ENCODE measurements at places on chromosomes 4 and X.

- no peak for DNase-seq
Measured at GRCh38 chr4:16117164-16117563, 33.3 kb upstream of the PROM1 start.

DNA sequence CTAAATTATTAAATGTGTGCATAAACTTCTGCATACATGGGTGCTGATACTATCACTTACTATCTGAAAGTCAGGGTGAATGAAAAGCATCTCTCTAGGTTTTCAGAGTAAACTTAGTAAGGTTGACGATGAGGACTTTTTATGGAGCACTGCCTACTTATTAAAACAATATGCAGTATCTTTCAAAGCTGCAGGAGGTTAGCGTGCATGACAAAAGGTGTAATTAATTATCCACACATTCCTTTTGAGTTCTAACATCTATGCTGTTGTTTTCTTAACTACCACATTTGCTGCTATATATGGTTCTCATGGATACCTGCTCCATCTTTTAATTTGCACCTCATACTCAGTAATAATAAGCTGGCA lies 256.2 kb downstream of the FSTL5 start:
- no peak for DNase-seq

- DNase-seq: no peak
Measured at GRCh38 chr4:119833611-119834010, 205.0 kb upstream of the PDE5A start.

DNA sequence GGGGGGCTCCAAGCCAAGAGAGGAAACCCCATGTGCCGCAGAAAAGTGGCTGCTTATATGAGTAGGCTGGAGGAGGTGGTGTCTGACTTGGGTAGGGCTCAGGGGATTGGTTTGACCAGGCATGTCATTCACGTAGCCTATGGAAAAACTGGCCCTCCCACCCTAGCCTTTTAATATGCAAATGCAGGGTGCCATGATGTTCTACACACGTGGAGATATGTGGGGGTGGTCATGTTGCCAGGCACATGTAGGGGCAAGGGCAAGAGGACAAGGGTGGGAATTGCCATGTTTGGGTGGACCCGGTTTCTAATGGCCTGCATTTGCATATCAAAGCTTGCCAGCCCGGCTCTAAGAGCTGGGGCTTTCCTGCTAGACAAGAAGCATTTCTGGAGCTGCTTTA lies 86.9 kb upstream of the SHISA3 start:
- DNase-seq: no peak

- no peak for DNase-seq
Measured at GRCh38 chr4:68773699-68774098, 42.1 kb upstream of the UGT2B10 start.

GRCh38 chr4:86675548-86675947 lies 81.4 kb downstream of the PTPN13 start:
- no peak for DNase-seq

GRCh38 chr4:173543266-173543665 lies 13.2 kb upstream of the HAND2 start:
- DNase-seq: no peak

DNA sequence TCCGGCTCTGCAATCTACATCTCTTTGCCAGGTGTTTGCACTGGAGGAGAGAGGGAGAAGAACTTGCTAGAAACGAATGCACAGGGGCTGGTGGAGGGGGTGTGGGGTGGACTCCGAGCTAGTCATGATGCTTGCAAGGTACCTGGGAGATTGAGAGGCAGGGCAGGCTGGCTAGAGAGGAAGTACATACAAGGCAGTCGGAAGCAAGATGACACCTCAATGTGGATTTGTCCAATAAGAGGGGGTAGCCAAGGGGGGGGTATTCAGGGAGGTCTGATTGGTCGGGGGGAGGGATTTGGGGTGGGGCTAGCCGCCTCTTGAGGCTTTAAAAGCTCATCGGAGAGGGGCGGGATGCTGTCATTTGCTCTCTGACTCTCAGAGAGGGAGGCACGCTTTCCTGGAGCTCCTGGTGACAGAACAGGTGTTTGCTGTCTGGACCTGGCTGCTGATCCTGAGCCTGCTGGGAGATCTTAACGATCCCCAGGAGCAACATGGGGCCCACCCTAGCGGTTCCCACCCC lies at the start of gene GPR50:
Gene GPR50, plus strand, starts transcription at position 354 of the 520 bp plus-strand sequence. Its CDS starts 138 bp downstream, at position 492.
- DNase-seq: no peak

- DNase-seq: no peak
Measured at GRCh38 chr4:91961504-91961903, 342.3 kb upstream of the GRID2 start.

DNA sequence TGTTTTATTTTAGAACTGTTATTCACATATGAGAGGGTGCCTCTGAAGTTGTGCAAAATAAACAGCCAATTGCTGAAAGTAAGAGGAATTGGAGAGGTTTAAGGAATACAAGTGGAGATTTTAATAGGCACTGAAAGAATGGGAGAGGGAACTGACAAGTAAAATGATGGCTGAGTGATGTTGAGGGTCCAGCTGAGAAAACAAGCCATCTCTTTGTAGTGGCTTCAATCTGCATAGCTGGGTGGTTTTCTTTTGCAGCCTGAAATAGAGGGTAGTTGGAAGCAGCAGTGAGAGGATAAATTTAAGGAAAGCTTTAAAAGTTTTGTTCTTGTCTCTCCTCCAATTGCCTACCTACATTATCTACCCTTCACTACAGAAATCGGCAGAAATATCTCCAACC lies 106.7 kb upstream of the DGKK start:
- no peak for DNase-seq

DNA sequence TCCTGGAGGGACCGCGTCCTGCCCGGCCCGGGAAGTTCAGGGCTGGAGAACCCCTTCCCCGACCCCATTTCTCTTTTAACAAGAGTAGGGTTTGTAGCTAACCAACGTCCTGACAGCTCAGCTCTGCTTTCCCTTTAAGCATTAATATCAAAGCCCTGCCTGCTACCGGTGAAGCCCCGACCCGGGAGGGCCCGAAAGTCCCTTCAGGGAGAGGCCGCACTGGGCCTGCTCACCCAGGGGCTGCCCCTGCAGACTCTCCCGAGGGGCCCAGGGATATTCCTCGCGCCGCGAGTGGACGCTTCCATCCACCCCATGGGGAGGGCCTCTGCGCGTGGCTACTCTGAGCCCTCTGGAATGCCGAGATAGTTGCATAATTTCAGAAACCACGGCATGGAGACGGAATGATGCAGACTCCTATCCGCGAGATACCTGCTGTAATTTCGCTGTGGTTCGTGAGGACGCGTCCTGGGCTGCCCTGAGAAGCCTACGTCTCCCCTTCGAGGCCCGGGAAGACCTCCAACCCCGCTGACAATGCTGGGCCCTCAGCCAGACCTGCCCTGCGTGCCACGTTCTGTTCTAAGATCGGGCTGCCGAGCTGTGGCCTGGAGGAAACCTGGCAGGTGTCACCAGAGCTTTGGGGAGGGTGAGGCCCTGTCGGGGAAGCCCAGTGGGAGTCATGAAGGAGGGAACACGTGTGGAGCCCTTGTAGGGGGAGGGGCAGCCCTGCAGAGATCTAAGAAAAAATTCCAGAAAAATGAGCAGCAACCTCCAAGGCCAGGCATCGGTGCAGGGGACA lies 999 bp upstream of the CTBP1 start:
- DNase-seq: no peak

All from HFFc6 (cell line).